ENCODE measurements at places on chromosomes 16 and 17.

GRCh38 chr16:82229800-82230619 lies 60.0 kb upstream of the MPHOSPH6 start:
- DNase-seq = peak; percentile 88

DNA sequence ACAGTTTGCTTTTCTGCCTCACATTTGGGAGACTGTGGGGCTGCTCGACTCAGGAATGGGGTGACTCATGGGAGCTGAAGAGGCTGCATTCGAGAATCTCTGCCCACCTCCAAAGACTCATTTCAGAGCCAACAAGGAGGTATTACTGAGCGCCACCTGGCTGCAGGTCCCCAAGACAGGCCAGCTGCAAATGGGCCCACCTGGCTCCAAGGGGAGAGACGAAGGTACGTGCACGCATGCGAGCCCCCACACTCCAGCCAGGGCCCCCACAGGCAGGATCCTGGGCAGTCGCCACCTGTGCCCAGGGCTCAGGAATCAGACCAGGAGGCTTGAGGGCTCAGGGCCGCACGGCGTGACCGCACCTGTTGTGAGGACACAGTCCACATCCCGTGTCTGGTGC lies 6.0 kb downstream of the HAGHL start:
- DNase-seq = no peak

DNA sequence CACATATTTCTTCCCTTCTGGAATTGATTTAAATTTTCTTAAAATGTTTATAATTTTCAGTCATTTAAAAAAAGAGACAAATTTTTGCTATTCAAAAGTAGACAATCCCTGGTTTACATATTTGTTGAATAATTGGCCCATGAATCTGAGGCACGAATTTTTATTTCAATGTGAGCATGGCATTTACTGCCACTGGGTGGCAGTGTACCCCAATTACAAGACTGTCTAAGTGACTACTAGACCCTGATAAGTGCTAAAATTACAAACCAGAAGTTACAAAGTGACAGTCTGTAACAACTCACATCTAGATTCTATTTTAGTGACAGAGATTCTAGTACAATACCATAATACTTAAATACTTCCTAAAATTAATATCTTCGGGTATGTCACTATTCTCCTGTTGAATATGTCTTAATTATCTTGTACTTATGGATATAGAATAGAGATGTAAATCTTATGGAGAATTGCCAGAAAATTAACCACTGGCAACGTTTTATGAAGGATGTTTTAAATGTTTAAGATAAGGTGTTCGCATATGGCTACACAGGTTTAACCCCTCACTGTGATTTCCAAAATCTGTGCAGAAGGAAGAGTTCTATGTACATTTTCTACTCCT lies 235.8 kb downstream of the MAP2K4 start:
- DNase-seq = peak; percentile 12

GRCh38 chr16:65120831-65121721 lies 787 bp downstream of the CDH11 start:
- peak; percentile 35 for DNase-seq

GRCh38 chr17:46031440-46031839 lies 32.4 kb downstream of the STH start:
- DNase-seq = no peak

DNA sequence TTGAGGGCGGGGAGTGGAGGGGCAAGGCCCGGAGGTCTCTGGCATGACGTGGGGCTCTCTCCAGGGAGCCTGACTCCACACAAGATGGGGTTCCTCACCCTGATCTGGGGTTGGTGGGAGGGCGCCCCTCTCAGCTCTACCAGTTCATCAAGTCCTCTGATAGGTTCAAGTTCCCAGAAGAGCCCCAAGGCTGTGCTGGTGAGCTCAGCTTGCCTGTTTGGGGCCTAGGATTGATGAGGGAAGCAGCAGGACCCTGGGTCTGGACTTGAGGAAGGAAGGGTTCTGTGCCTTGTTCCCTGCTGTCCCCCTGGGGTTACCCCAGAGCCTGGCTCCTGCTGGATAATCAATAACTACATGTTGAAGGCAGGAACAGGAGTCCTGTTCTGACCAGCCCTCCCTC lies 3.5 kb downstream of the MGAT5B start:
- DNase-seq = no peak

Data from endothelial cell (in vitro differentiated cells).